ENCODE measurements at places on chromosomes 3 and 15.

- no peak for DNase-seq
Measured at GRCh38 chr3:108936924-108937689, 16.6 kb downstream of the GUCA1C start.

DNA sequence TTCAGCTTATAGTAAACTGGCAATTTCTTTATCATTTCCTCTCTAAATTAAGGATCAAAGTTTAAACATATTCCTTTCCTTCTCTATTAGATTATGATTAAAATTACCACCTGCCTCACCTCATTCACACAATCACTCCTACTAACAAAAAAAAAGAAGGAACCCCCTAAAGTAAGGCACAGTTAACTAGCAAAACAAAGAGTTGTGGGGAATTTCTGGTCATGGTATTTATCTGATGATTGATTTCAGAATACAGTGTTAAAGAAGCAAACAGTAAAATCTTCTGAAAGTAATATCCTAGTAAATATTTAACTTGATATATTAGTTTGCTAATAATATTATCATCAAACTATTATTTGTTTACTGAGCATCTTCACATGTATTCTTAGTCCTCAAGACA, 8.8 kb downstream of the GBE1 start:
- DNase-seq, result no peak

- DNase-seq, result no peak
Measured at GRCh38 chr3:101284757-101285156, 35.6 kb downstream of the IMPG2 start.

GRCh38 chr3:42855547-42856380, 19.9 kb downstream of the CYP8B1 start:
- DNase-seq, result no peak

GRCh38 chr3:185270262-185270955, 16.6 kb upstream of the EHHADH start:
- no peak for DNase-seq

DNA sequence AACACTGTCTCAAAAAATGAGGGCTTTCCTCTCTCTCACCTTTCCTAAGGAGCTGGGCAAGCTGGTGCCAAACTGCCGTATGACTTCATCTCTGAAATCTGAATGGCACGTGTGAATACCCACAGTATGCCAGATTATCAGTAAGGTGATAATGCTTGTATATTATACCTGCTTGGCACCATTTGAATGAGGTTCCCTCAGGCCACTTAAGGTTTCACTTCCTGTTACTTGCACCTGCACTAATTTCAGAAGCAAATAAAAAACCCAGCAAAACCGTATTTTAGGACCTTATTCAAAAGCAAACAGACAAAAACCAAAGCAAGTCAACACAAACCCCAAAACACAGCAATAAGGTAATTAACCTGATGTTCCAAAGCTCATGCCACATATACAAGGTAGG, 19.7 kb downstream of the FOXP1 start:
- no peak for DNase-seq

DNA sequence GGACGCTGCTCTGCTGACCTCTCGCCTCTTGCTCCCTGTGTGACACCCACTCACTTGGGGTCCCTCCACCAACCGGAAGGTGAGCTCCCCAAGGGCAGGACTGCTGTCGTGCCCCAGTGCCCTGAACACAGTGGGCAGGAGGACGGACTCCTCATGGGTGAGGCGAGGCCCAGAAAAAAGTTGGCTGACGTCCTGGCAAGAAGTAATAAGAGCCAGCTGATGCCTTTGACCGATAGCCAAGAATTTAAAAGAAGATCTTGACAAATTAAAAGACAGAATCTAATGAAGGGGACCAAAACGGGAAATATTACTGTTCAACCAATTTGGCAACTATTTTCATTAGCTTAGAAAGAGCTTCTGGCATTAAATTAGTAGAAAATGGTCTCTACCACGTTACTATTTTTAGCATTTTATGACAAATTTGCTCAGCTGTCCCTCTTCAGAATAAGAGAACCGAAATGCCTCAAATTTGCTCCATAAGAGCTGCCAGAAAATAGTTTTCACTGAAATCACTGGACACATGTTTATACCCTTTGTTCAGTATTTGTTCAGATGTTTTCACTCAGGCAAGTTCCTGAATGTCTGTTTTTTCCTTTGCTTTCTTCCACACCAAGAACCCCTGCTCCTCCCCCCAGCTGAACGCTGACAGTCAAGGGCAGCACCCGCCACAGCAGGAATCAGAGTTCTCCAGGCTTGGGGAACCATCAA, 60.5 kb downstream of the XXYLT1 start:
- no peak for DNase-seq

DNA sequence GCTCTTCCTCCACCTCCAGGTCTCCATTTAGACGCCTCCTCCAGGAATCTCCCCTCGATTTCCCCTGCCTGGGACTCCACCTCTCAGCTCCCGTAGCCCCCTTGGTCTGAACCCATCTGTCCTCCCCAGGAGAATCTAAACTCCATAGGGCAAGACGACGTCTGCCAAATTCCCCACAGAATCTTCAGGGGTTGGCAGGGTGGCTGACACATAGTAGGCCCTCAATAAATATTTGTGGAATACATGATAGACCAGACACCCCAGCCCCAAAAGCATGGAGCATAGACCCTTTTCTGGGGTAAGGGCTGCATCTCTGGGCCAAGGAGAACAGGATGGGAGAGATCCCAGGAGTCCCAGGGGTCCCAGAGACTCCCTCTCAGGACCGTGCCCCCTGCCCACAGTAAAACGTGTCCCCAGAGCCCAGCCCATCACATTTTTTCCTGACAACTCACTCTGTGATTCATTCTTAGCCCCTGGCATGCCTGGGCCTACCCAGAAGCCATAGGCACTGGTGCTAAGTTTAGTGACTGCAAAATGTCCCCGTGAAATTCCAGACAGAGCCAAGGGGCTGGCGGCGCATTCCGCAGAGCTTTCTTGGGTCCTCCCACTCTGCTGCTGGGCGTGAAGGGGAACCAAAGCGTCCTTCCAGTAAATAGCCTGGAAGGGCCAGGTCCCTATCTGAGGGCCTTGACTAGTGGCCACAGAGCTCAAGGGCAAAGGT, 78.0 kb upstream of the SLC6A6 start:
- no peak for DNase-seq

GRCh38 chr15:90957031-90957790, 2.5 kb downstream of the RCCD1 start:
- no peak for DNase-seq

- no peak for DNase-seq
Measured at GRCh38 chr3:128337305-128337704, 129.4 kb downstream of the DNAJB8 start.

DNA sequence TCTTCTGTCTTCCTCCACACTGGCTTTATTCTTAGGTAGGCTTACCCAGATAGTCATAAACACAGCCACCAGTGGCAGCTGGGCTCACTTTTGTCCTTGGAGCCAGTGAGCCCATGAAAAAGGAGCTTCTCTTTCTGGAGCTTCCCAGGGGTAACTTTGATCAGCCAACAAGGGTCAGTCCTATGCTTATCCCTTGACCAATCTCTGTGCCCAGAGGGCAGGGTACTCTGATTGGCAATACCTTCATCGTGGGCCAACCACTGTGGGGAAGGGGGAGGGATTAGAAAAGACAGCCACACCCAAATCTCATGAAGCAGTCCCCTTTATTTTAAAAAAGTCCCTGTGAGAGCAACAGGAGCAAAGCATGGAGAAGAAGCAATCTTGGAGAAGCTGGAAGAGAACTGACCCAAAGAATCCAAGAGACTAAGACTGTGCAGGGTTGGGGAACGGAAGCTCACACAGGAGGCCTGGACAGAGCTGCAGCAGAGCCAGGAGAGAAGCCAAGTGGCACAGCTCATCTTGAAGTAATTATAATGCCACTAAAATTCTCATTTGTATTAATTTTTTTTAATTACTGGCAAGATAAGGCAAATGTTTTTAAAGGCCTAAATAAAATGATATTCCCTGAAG, 70.4 kb downstream of the SSUH2 start:
- no peak for DNase-seq

DNA sequence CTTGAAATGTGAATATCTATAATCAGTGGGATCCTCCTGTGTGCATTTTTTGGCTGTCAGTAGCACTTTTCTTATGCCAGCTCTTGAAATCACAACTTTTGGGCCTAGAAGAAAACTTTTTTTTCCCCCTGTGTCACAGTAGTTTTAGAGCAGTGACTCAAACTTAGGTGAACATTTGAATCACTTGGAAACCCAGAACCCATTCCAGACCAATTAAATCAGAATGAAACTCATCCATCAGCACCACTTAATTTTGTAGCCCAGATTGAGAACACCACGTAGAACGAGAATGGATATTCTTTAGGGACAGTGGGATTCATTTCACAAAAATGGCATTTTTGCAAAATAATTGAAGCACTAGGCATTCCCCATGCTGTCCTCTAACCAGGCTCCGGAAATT, 224.8 kb upstream of the NANOGP8 start:
- DNase-seq, result no peak

GRCh38 chr3:10347648-10348403, 26.9 kb upstream of the SEC13 start:
- no peak for DNase-seq

DNA sequence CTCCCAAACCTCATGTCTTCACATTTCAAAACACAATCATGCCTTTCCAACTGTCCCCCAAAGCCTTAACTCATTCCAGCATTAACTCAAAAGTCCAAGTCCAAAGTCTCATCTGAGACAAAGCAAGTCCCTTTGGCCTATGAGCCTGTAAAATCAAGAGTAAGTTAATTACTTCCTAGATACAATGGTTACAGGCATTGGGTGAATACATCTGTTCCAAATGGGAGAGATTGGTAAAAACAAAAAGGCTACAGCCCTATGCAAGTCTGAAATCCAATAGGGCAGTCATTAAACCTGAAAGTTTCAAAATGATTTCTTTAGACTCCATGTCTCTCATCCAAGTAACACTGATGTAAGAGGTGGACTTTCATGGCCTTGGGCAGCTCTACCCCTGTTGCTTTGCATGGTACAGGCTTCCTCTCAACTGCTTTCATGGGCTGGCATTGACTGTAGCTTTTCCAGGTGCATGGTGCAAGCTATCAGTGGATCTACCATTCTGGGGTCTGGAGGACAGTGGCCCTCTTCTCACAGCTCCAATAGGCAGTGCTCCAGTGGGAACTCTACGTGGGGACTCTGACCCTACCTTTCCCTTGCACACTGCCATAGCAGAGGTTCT, 55.0 kb upstream of the PLSCR4 start:
- DNase-seq, result no peak

GRCh38 chr15:77839970-77840905, 207.5 kb upstream of the LINGO1 start:
- no peak for DNase-seq

DNA sequence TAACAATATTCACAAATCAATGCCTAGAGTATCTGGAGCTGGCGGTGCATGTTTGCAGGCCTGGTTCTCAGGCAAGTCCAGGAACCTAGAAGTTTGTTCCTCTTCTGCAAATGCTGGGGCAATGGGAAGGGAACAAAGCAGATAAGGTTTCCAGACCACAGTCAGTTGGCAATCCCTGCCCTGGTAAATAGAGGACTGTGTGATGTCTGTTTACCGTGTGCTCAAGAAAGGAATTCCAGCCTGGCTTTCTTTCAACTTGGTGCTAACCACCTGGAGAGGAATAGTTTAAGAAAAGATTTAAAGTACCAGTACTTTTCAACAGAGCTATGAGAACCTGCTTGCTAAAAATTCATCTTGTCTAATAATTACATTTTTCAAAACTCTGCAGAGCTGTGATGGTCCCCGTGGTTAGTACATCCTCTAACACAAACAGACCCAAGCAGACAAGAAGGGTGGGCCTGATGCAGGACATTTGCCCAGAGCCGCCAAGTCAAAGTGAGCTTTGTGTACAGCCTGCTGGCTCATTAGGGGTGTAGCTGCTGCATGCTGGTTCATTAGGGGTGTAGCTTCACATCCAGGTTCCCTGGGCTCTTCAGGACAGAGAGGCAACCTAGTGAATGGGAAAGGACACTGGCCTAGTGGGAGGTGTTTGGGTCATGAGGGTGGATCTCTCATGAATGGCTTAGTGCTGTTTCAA, 220.5 kb downstream of the SQOR start:
- DNase-seq, result peak; percentile 22

- DNase-seq, result no peak
Measured at GRCh38 chr3:71488882-71489281, 94.6 kb downstream of the FOXP1 start.

GRCh38 chr15:66831801-66832390, 129.9 kb downstream of the SMAD6 start:
- no peak for DNase-seq

GRCh38 chr15:90594301-90594738, 64.6 kb downstream of the CRTC3 start:
- peak; percentile 47 for DNase-seq

DNA sequence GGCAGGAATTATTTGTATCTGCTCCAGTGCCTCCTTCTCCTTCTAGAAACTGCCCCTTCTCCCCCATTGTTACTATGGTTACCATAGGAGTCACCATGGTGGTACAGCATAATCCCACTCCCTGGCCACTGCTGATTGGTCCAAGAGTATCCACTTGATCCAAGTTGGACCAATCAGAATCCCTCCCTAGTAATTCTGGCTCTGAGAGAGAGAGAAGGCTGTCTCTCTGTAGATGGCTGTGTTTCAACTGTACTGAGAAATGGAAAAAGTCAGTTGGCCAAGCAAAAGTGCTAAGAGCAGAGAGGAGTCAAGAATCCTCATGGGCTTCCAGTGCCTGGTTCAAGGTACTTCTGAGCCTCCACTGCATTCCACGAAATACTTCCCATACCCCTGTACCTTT, 120.6 kb upstream of the SPATA12 start:
- peak; percentile 18 for DNase-seq

GRCh38 chr3:186976837-186977750, 46.8 kb downstream of the ST6GAL1 start:
- DNase-seq, result peak; percentile 83

DNA sequence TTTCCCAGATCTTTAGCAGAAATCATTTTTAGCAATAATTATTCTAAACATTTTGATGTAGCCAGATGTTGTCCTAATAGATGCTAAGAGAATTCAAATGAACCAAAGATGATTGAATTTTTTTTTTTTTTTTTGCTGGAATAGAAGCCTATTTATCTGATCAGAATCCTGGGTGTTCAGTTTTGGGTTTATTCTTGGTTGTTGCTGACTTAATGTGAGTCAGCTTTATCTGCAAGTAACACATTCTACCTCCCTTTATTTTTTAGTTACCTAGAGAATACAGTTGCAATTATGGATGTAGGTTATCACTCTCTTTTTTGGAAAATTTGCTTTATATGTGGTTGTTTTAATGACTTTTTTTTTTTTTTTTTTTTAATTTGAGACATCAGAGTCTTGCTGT, 6.4 kb downstream of the CEP97 start:
- DNase-seq, result no peak

DNA sequence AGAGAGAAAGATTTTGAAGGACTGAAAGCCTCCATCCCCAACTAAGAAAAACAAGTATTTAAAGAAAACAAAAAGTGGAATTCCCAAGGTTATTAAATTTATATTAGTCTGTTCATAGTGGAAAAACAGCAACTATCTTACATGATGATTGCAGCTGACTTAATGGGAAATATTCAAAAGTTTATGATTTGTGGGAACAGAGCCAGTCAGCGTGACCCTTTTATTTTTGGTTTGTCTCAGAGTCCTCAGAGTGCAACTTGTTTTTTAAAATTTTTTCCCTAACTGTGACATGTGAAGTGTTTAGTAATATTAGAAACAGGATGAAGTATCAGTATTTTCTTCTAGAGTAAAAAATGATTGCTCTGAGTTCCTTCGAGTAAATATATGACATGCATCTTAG, 441.9 kb upstream of the MCTP2 start:
- DNase-seq, result no peak

- DNase-seq, result no peak
Measured at GRCh38 chr3:128076483-128077201, 24.4 kb downstream of the SEC61A1 start.

All from NCI-H1092 (cell line).